Naive thymus-derived CD4-positive, alpha-beta T cell (primary cell): ENCODE measurements at places on chromosomes 11 and 22. TPM values are rescaled to one million over a fixed set of nuclear protein-coding genes. Genes with fewer than 3 reads are reported as not detected.

DNA sequence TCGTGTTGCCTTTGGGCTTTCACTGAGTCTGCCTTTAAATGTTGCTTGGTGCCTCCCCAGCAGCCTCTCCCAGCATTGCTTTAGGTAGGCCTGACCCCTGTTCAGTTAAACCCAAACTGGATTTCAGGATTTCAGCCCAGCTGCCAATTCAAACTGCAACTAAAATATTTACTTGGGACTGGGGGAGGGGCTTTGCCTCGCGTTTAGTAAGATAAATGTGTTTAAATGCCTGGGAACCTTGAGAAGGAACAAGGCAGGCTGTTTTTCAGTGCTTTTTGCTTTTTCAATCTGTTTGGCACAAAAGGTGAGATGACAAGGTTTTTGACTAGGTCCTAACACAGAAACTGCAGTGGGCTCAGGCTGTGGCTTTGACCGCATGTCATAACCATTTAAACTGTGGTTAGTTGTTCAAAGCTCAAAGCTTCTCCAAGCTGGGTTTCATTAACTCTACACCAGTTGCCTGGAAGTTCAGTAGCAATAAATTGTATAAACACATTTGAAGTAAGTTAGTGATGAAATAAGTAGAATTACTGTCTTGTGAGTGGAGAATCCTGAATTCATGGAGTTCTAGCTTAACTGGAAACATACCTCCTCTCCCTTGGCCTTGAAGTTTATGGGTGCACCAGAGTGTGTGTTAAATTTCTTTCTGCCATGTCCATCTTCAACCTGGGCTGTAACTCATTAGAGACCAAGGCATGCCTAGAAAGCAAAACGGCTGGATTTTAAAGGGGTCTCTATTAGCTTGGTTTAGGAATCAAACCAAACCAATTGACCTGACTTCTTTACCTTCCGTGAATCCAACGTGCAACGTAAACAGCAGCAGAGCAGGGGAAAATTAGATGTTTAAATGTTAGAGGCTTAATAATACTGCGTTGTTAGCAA lies 3.6 kb downstream of the PKNOX2 start:
- DNase-seq, result no peak

DNA sequence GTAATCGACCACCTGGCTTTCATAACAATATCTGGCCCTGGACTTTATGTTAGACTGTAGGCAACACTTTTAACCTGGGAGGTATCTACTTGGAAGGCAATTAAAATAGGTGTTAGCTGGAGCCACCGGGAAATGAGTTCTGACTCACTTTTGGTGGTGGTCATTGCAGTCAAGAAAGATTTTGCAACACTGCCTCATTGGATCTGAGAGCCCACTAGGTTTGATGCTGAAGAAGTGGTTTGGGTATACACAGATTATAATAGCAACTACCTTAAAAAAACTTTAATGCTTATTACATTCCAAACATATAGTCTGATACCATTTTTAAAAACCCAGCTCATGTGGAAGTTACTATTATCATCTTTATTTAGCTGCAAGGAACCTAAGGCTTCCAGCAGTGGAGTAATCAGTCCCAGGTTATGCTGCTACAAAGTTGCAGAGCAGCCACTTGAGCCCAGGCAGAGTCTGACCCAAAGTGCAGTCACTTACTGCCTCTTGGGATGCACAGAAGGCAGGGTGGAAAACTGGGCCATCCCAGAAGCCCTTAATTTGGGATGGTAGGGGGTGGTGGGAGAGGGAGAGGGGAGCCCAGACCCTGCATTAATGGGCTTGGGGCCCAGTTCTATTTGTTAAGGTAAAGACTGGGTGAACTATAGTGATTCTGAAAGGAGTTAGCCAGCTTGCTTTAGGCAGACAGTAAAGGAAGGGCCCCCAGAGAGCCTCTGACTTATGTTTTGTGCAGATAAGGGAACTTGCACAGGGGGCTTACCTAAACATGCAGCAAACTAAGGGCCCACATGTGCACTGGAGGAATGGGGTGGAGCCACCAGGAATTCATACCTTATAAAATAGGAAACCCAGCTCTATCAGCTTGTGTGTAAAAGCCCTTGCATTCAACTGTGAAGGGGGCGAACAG lies 149.4 kb downstream of the SNX19 start:
- no peak for DNase-seq

DNA sequence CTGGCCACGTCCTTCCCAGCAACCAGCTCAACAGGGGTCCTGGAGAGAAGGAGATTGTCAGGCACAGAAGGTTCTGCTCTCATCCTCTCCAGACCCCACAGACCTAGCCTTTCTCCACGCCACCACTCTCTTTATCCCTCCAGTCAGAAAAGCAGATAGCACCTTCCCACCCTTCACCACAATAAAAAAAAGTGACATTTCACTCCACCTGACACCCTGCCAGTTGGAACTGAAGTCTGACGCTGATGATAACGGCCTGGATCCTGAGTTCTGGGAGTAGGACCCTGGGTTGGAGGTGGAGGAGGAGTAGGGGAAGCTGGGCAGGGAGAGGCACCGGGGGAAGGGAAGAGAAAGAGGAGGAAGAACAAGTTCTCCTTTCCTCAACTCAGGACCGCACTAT lies 127.5 kb upstream of the ANO1 start:
- no peak for DNase-seq

Gene CTSF
- total RNA-seq, result 19.5 TPM

Gene MS4A15
- not detected for total RNA-seq

Gene MS4A7
- total RNA-seq, result not detected in 2 replicates

DNA sequence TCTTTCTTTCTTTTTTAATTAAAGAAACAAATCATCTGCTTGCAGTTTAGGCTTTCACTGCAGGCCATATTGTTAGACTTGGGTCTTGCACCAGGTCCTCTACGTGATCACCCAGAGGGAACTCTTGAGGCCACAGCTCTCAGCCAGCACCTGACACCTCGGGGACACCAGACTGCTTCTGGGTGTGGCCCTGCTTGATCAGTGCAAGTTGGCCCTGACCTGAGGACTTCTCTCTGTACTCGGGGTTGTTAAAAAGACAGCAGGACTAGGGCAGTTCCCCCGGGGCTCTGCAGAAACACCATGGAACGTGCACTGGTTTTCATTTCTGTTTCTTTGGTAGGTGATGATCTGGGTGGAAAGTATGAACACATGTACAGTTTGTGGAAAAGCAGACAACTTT lies 51.2 kb upstream of the MYO18B start:
- DNase-seq, result no peak

Gene OTOG
- not detected in 2 replicates for total RNA-seq

DNA sequence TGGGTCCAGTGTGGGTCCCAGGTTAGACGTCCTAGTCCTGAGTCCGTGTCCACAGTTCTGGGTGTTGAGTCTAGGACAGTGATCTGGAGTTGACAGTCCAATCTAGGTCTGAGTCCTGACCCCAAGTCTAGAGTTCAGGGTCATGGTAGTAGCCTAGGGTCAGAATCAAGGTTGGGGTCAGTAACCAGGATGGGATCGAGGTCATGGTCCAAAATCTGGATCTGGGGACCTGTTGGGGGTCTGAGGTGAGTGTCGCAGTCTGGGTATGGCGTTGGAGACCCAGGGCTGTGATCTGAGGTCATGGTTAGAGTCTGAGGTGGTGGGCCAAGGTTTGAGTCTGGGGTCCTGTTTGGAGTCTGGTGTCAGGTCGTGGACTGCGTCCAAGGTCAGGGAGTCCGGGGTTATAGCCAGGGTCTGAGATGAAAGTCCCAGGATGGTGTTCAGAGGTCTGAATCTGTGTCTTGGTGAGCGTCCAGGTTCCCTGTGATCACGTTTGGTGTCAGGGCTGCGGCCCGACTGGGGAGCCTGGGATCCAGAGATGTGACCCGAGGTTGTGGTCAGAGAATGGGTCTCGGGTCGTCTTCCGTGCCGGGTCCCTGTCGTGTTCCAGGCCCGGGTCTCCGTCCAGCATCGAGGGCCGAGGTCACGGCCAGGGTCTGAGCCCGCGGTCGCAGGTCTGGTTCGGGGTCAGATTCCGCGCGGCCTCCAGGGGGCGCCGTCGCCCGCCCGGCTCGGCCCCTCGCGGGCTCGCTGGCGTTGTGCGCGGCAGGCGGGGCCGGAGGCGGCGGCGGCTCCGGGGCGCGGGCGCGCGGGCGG lies 432 bp upstream of the GRK2 start:
- peak; percentile 91 for DNase-seq

DNA sequence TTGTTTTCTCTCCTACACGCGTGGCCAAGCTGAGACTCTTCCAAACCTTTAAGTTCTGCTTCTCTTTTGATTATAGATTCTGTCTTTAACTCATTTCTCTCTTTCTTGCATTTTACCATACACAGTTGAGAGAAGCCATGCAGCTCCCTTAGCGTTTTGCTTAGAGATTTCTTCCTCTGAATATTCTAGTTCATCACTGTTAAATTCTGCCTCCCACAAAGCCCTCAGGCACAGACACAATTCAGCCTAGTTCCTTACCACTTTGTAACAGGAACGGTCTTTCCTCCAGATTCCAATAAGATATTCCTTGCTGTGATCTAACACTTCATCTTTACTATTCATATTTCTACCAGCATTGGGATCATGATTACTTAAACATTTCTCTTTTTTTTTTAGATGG lies 24.7 kb upstream of the CD81 start:
- DNase-seq, result no peak

- no peak for DNase-seq
These were observed 927.9 kb downstream of the OPCML start for GRCh38 chr11:132604431-132604830.

DNA sequence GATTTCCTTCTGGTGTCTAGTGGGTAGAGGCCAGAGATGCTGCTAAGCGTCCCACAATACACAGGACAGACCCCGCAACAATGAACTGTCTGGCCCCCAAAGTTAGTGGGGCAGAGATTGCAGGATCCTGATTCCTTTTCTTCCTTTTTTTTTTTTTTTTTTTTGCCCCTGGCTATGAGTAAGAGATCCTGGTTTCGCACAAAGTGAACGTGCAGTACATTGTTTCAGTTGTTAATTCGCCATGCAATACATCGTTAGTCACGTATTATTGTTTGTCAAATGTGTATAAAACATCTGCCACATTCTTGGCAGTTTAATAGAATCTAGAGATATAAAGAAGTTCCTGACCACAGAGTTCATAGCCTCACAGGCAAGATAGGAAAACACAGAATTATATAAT lies 20.2 kb downstream of the ST3GAL4 start:
- DNase-seq, result no peak

Gene IGLL1
- total RNA-seq, result not detected in 2 replicates

DNA sequence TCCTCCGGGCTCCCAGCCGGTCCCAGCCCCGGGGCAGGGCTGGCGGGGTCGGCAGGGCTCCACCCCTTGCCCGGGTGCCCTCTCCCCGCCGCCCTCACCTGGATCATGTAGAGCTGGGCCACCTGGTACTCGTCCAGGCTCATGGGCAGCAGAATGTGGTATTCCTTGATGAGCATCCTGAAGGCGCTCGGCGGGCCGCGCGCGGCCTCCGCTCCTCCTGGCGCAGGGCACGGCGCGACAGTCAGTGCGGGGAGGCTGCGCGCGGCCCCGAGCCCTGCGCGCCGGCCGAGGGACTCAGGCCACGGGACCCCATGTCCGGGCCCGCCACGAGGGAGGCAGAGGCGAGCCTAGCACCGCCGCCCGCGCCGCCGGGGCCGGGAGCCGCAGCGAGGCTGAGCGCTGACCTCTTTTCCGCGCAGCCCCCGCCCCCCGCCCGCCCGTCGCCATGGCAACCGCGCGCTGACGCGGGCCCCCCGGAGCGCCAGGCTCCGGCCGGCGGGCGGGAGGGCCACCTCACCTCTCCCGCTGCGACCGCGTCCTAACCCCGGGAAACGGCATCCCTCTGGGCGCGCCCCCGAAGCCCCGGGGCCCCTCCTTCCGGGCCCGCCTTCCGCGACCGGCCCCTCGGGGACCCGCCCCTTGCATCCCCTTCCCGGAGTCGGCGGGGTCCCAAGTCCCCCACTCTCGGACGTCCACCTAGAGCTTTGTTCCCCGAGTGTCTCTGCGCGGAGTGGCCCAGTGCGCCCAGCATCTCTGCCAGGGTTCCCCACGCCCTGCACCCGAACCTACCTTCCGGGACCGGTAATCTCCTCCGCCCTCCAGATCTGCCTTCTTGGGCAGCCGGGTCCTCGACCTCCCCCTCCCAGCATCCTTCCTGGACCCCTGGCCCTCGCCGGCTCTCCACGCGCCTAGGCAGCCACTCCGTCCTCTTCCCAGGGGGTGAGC lies 886 bp downstream of the PITPNM1 start:
- peak; percentile 29 for DNase-seq

Gene CNTF
- total RNA-seq, result 3.5 TPM

- DNase-seq, result no peak
These were observed 117.4 kb upstream of the PARVA start for GRCh38 chr11:12259956-12260355.

DNA sequence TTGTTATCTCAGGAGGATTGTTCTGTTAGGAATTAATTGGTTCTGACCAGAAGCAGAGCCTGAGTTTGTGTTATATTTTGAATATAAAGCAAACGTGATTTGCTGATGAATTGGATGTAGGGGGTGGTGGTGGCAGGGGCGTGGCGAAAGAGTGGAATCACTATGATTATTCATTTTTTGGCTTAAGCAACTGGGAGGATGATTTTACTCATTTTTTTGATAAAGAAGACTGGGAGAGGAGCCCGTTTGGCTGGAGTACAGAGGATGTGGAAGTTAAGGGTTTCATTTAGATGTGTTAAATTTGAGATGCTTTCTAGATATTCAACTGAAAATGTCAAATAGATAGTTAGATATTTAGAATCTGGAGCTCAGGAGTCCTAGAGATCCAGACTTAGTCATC lies 83.4 kb upstream of the MYO18B start:
- no peak for DNase-seq

DNA sequence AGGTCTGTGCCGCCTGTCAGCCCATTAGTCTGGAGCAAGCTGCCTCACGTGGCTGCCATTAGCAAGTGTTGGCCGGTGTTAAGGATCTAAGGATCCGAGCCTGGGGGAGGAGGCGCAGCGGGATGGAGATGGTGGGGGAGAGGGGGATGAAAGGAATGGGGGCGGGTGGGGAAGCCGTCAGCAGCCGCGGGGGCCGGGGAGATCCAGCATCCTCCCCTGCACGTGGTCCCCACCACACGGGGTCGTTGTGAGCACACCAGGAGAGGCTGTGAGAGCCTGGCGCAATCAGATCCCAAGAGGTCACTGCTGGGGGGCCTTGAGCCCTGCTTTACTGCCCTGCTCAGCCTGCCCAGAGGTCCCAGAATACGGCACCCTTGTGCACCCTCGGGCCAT lies 7.3 kb downstream of the CABP7 start:
- DNase-seq, result no peak
